ENCODE measurements at places on chromosomes 1 and 21.
A peak's percentile ranks its signal among the peaks of the same experiment; 100 is the strongest.

GRCh38 chr1:51284487-51284954 is 45.8 kb downstream of the TTC39A start:
- DNase-seq: no peak

DNA sequence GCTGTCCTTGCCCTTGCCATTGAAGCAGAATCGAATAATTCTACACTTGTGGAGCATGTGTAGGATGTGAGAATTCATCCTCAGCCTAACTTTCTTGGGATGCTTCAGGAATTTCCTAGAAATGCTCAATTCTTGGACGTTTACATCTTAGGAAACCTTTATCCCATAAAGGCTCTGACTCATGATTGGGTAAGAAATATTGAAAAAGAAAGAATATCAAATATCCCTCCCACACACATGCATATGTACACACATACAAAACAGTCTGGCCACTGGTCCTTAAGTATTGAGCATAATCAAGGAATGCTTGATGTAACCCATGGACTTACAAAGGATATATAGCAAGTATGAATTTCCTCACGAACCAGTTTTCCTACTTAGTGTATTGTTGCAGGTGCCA is 83.9 kb upstream of the IPO9 start:
- peak; percentile 77 for DNase-seq

DNA sequence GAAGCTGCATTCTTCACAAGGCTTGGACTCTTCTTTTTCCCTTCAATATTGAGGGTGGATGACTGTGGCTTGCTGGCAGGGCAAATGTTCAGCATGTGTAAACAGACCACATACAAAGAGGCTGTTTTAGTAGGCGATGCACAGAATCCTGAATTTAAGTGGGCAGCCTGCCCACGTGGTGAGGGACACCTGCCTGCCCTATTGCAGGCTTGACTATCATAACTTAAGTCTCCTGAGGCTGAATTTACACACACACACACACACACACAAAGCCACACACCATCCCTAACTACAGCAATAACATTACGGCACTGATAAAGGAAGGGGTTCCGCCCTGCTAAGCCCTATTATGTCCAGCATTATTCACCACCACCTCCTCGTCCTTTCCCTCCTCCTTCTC is 15.9 kb downstream of the SYT2 start:
- no peak for DNase-seq

DNA sequence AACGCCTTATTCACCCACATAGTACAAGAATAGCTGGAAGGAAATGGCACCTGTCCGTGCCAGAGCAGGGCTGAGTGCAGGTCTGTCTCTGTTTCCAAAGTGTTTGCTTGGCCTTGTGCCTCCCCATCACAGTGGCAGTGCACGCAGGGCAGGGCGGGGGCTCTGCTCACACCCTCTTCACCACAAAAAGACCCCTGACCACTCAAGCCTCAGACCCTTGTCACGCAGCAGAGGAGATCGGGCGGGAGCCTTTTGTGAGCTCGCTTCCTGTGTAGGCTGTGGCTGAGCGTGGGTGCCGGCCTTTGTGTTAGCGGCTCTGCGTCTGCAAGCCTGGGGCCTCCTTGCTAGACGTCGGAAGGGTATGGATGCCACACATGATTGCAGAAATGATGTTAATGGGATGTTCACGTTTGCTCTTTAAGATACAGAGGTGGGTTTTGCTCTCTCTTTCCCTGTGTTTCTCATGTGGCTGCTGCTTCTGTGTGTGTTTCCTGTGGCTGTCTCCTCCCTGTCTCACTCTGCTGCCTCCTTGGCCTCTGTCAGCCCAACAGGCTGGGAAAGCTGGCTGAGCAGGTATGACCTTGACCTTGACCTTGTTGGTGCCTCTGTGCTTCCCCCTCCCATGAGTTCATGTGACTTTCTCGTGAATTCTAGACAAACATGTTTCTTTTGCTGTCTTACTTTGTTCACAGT is 45.4 kb downstream of the S100B start:
- no peak for DNase-seq

GRCh38 chr1:30089024-30089430 is 634.4 kb downstream of the MATN1 start:
- DNase-seq: no peak

DNA sequence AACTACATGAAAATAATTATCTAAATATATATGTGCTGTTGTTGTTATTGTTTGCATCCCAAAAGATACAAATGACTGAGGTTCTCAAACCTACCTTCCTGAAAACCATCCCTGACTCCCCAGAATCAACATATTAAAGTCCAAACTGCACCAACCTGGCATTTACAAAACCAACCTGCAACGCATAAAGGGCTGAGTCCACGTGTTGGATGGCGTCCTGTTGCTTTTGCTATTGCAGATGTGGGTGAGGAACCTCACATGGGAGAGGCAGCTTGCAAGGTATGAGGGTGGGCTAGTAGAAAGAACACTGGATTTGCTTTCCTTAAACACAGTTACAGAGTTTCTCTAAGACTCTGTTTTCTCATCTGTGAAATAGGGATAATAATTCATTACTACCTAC is 1.5 kb upstream of the C8B start:
- DNase-seq: no peak

GRCh38 chr1:19096036-19096833 is 113.8 kb downstream of the UBR4 start:
- DNase-seq: no peak

DNA sequence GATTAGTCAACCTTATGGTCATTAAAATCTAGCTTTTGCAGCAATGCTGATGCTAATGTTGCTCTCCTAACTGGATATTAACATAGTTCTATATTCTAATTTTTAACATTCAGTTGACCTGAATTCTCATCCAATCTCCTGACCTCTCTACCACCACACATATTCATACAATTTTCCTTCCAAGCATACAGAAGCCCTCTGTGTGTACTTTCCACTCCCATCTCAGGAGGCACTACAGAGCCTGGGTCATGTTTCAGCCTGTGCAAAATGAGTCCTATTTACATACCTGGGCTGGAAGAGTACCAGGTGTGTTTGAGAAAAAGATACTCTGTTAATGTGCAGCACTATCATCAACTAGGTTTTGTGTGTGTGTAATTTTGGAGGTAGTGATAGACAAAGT is 486.3 kb downstream of the NEGR1 start:
- no peak for DNase-seq

DNA sequence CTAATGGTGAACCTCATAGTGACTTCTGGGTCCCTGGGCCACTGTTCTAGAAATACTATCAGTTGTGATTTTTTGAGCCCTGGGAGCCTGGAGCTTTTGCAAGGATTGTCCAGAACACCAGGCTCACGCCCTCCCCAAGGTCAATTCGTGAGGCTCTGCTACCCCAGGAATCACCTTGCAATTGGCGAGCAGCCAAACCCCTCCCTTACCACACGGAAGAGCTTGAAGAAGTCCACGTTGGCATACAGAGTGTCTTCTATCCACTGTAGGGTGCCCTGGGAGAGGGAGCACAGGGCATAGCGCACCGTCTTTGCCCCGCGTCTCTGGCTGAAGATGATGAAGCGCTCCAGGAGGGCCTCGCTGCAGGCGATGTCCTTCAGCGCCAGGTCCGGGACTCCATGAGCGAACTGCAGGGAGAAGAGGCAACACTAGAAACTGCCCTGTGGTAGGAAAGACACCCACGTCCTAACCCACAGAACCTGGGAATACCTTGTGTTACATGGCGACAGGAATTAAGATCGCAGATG is 22.3 kb downstream of the ABCA4 start:
- no peak for DNase-seq

DNA sequence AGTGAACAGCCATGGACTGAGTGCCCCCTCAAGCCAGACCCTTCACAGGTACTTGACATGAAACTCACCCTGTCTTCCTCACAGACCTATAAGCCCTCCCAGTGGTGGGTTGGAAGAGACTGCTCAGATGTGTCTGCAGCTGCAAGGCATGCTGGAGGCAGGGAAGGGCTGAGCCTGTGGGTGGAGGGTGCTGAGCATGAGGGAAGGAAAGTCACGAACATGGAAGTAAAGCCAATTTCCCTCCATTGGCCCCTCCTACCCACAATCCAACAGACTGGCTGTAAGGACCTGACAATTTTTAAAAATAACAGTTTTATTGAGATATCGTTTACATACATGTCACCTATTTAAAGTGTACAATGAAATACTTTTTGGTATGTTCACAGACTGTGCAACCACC is 44.1 kb downstream of the RCSD1 start:
- DNase-seq: no peak

DNA sequence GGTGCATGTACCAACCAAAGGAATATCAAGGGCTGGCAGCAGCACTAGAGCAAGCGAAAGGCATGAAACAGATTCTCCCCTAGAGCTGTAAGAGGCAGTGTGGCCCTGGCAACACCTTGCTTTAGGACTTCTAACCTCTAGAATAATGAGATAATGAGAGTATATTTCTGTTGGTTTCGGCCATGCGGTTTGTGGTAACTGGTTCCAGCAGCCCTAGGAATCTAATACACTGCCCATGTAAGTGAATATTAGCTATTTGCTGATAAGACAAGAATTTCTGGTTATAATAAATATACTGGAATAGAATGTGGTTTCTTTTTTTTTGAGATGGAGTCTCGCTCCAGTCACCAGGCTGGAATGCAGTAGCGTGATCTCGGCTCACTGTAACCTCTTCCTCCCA is 199.4 kb downstream of the GABPA start:
- no peak for DNase-seq

GRCh38 chr1:111399792-111400610 is 27.5 kb downstream of the OVGP1 start:
- peak; percentile 7 for DNase-seq

- no peak for DNase-seq
Observed at GRCh38 chr1:238115852-238116251, 225.1 kb upstream of the ZP4 start.

GRCh38 chr1:178238722-178239510 is 145.0 kb downstream of the RASAL2 start:
- peak; percentile 97 for DNase-seq

DNA sequence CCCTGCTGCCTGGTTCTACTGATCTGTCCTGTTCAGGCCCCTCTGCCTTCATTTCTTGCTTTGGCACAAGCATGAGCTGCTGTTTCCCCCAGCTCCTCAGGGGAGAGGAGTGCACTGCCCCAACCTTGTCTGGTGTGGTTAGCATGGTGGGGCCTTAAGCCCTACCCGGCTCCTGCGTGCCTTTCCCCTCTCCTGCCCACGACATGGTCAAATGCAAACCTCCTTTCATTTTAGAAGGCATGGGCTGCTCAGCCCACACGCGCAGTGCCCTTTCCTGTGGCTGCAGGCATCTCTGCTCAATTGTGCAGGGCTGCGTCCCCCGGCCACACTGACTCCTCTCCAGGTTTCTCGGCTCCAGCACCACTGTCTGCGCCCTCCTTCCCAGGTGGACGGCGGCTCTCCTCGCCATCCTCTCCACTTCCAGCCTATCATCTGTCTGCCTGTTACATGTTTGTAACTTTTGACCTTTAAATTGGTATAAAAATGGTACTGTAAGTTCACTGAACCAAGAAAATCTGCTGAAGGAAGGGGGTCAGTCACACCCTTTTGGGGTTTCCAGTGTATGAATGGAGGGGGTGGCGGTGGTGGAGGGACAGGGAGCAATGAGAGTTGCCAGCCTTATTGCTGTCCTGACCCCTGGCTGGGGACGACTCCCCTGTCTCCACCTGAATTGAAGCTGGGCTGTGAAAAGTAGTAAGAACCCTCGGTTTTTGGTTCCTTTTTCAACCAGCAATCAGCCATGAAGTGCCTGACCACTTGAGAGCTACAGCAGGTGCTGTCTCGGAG is 5.1 kb downstream of the PDE9A start:
- no peak for DNase-seq

- DNase-seq: peak; percentile 18
Observed at GRCh38 chr21:35855484-35855883, 204.8 kb downstream of the SETD4 start.

DNA sequence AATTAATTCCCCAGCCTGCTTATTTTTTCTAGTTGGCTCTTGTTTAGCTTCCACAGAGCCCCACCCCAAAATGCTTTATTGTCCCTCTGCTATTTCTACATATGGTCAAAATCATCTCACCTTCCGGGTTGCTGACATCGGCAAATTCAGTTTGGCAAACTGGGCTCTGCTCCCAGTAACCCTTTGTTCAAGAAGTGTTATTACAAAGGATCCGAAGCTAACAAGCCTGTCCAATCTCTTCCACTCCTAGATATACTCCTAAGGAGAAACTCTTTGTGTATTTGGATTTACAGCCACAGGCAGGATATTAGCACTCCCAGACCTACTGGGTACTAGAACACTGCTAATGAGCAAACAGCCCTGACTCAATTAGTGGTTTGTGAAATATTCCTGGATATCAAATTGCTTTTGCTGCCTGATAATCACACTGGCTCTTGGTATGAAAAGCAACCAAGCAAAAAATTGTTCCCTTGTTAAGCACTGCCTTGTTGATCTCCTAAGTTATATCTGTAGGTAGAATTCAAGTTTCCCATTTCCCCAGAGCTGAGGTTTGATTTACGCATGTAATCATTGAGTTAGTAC is 4.0 kb downstream of the JUN start:
- DNase-seq: no peak

DNA sequence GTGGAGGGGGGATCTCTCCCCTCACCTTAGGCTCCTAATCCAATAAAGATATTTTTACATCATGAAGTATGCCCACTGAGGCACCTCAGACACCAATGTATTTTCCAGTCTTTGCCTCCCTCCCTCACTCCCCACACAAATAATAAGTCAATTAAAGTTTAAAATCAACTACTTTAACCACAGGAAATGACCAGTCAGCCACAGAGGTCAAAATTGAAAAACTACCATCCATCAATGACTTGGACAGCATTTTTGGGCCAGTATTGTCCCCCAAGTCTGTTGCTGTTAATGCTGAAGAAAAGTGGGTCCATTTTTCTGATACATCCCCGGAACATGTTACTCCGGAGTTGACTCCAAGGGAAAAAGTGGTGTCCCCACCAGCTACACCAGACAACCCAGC is 70.6 kb upstream of the DYNLT5 start:
- DNase-seq: no peak

GRCh38 chr1:226946285-226946684 is 6.2 kb downstream of the COQ8A start:
- DNase-seq: no peak

DNA sequence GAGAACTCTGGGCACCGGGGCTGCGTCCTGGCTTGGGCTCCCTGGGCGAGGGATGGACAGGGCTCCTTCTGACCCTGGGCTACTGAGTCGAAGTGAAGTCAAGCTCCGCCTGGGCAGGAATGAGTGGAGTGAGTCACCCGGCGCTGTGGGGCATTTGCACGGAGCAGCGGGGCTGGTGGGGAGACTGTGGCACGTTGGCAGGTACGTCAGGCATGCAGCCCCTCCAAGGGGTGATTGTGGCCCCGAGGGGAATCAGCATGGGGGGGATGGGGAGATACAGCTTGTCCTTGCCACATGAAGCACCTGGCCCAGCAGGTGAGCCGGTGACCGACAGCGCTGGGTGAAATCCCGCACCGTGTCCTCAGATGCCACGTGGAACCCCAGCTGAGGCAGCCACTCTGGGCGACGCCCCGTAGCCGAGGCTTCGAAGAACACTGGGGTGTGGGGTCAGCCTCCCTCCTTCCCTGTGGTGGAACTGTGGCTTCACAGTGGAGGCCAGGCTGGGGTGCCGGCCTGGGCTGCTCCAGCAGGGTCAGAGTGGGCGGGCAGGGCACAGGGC is 62.3 kb downstream of the COL18A1 start:
- DNase-seq: no peak

- no peak for DNase-seq
Observed at GRCh38 chr1:6030547-6031261, 15.0 kb upstream of the KCNAB2 start.

- DNase-seq: no peak
Observed at GRCh38 chr1:232077809-232078208, 451.2 kb downstream of the DISC1 start.
